SW480 (cell line): ENCODE measurements at places on chromosomes 12 and 14.
A peak's percentile ranks its signal among the peaks of the same experiment; 100 is the strongest.

DNA sequence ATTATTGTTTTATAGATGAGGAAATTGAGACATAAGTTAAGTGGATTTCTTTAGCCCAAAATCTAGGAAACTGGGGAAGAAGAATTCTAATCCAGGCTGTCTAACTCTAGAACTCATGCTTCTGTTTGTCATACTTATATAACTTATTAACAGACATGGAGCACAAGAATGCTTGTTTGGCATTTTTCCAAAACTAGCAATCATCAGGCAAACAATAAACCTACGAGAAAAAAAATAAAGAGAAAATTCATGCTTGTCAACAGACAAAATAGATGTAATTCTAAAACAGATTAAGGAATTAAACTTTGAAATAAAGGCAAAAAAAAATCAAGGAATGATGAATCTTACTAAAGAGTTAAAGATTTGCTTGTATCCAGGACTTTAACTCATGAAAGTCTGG, 103.1 kb downstream of the METTL25 start:
- DNase-seq: no peak

DNA sequence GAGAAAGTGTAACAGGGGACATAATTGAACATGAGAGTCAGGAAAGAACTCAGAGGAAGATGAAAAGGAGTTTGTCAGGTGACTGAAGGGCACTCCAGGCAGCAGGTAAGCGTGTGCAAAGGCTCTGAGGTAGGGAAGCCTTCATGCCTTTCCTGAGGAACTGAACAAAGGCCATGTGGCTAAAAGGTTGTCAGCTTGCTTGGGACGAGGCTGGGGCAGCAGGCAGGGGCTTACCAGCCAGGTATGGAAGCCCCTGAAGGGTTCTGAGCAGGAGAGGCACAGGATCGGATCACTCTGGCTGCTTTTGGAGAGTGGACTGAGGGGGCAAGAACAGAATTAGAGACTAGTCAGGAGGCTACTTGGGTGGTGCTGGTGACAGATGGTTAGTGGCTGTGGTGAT, 5.2 kb downstream of the LPCAT3 start:
- no peak for DNase-seq

DNA sequence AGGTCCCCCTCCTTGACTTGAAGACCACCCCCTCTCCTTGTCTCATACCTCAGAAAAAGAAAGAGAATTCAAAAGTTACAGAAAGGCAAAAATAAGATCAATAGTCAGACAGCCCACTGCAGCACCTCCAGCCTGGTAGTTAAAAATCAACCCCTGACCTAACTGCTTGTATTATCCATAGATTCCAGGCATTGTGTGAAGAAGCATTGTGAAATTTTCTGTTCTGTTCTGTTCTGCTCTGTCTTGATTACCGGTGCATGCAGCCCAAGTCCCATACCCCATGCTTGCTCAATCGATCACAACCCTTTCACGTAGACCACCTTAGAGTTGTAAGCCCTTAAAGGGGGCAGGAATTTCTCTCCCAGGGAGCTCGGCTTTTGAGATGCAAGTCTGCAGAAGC, 5.8 kb upstream of the DHRS7 start:
- no peak for DNase-seq

- DNase-seq: peak; percentile 79
Observed at GRCh38 chr14:75303381-75303789, 24.8 kb downstream of the FOS start.

GRCh38 chr14:37413504-37414003, 181.5 kb downstream of the FOXA1 start:
- no peak for DNase-seq

GRCh38 chr12:1104088-1104800, 113.2 kb downstream of the ERC1 start:
- no peak for DNase-seq

DNA sequence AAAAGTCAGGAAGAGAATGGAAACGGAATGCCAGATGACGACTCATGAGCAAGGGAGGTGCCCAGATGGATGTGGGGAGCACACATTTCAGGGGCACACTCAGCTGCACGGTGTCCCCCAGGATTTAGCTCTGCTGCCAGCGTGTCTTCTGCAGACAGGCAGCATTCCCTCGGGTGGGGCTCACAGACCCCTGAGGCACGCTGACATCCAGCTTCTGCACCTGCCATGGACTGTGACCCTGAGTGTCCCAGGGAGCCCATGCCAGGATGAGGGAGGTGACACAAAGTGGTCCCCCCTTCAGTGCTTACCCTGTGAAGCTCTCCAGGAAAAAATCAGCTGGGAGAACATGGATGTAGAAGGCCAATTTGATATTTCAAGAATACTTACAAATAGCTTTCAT, 84.2 kb downstream of the PIWIL1 start:
- DNase-seq: no peak

DNA sequence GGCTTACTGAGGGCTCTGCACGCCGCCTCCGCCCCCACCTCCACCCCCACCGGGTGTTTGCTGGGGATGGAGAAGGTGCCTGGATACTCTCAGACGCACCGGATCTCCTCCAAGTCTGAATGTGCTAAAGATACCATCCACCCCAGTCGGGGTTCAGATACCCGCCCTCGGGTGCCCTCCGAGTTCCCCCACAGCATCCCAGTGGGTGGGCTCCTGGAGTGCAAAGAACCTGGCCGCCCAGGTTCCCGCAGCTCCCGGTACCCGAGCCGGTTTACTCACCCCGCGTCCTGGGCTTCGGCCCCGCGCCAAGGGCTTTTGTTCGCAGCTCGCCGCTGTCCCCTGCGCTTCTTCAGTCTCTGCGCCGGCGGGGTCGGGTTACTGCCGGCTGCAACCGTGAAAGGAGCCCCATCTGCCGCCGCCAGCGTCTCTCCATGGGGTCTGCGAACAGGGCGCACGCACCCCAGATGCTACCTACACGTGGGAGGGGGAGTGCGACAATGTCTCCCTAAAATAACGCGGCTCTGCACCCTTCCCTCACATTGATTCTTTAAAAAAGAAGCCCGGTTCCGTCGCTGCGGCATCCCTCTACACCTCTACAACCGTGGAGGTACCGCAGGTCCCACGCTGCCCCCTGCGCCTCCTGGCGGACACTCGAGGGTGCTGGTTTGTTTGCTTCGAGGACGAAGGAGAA, at the start of gene CCDC177:
CCDC177 (minus strand) TSS at position 609 of the 691 bp plus-strand sequence. CDS start 1,249 bp downstream, outside the sequence.
- peak; percentile 67 for DNase-seq

DNA sequence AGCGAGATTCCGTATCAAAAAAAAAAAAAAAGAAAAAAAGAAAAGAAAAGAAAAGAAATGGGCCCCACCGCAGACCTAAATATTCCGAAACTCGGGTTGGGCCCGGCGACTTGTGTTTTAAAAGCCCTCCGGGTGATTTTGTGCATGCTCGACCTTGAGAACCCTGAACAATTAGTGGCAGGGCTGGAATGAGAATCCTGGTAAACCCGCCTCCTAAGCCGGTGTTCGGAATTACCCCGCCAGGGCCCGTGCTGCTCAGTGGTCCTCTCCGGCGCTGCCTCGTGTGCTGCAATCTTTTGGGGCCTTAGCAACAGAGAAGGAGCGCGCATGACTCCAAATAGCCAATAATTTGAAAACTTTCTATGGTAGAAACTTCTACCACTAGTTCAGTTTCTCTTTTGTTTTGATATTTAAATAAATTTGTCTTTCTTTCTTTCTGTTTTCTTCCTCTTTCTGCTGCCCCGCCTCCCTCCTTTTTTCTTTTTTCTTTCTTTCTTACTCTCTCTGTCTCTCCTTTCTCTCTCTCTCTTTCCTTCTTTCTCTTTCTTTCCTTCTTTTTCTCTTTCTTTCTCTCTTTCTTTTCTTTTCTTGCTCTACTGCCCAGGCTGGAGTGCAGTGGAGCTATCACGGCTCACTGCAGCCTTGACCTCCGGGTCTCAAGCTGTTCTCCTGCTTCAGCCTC, 1.5 kb upstream of the GALNT6 start:
- no peak for DNase-seq

- DNase-seq: no peak
Observed at GRCh38 chr12:52965337-52965731, 16.4 kb downstream of the KRT18 start.

GRCh38 chr12:43848786-43849185, 12.9 kb downstream of the TMEM117 start:
- peak; percentile 16 for DNase-seq
